IPS DF 6.9 (cell line): ENCODE measurements at places on chromosomes 12 and 14.

GRCh38 chr12:12323591-12323990, 26.5 kb downstream of the MANSC1 start:
- DNase-seq, result no peak

DNA sequence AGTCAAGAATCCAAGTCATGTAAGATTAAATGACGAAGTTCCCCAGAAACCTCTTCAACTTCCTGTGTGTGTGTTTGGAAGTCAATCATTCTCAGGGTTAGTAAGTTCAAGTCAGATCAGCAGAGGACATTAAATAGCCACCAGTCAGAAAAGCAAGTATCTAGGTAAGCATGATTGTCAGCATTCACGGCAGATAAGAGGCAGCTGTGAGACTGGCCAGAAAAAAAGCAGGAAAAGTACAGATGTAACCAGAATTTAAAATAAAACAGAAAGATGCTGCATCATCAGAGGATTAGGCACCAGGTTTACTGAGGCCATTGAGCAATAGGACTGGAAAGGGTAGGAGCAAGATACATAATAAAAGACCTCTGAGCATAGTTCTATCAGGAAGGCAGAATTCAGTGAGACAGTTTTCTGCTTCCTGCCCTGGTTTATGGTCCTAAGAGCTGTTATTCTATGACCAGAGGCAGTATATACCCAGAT, 606.9 kb downstream of the FSCB start:
- no peak for DNase-seq

DNA sequence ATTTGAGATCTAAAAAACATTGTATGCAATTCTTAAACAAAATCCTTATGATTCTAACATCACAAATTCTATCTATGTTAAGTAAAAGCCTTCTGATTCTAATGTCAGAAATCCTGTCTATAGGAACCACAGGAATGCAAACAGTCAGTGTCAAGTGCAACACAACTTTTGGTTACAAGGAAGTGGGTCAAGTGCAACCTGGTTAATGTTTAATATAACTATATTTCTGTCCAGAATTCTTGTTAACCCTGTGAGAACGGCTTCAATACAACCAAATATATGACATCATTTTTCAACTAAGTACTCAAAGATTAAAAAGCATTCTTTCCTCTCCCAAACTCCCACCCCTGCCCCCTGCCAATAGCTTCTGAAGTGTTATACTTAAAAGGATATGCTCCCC, 107.9 kb upstream of the PLEKHA5 start:
- no peak for DNase-seq

DNA sequence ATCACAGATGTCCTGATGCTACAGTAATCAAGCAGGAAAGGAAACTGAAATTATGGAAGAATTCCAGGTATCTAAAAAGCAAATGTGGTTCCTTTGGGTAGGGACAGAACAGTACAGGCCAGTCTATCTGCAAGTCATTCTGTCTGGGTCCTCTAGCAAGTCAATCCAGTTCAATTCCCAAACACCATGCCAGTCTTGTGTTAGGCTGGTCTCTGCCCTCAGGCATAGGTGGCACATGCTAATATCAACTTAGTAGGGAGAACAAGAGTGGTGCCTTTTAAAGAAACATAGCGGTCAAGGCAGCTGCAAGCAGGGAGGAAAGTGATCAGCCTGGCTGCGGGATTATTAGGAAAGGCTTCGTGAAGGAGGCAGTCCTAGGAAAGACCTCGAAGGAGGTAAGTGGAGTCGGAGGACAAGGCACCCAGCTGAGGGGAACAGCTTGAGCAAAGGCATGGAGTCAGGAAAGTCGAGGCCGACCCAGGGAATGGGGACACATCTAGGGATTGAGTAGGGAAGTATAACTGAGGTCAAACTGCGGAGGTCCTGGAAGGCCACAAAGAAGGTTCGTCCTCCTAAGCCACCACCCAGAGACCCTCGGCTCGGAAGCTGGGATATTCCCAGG, 3.8 kb upstream of the PLEKHG6 start:
- no peak for DNase-seq

- no peak for DNase-seq
These were observed 316.4 kb downstream of the NOVA1 start for GRCh38 chr14:26281280-26281998.

GRCh38 chr14:105294142-105294597, 6.6 kb downstream of the BRF1 start:
- no peak for DNase-seq

- no peak for DNase-seq
These were observed 28.4 kb upstream of the NEDD1 start for GRCh38 chr12:96878704-96879103.

- DNase-seq, result no peak
These were observed 82.4 kb downstream of the SLC5A8 start for GRCh38 chr12:101127521-101128219.

- no peak for DNase-seq
These were observed 2.1 kb downstream of the WSB2 start for GRCh38 chr12:118058881-118059280.

- DNase-seq, result no peak
These were observed 28.5 kb downstream of the PAH start for GRCh38 chr12:102888511-102888910.

DNA sequence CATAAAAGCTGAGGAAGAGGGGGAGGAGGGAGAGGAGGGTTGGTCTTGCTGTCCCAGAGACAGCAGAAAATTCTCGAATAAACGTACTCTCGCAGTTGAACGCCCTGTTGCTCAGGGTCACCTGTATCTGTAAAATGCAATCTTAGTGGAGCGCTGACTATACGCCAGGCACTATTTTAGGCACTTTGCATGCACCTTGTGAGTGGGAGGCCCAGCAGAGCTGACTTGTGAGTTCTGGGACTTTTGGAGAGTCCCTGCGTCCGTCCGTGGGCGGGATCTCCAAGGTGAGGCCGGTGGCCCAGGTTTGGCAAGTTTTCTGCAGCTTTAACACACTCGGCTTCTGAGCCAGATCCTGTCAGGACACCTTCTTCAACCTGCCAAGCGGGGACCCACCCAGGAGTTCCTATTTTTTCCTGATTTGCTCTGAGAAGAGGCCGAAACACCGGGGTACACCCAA, 32.5 kb upstream of the PLEKHG6 start:
- no peak for DNase-seq

DNA sequence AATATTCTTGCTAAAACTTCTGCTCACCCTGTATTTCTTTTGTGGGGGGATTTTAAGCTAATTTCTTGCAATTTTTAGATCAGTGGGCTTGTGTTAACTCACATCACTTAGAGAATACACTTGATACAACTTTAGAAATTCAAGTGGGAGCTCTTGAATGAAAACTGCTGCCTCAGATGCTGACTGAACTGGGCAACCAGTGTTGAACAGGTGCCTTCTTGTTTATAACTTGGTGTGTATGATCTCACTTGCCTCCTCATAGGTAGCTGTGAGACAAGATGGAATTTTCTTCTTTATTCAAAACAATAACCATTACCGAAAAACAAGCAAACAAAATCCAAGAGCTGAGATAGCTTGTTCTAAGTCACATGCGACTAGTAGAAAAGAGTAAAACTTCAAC, 63.5 kb downstream of the FGD4 start:
- no peak for DNase-seq

DNA sequence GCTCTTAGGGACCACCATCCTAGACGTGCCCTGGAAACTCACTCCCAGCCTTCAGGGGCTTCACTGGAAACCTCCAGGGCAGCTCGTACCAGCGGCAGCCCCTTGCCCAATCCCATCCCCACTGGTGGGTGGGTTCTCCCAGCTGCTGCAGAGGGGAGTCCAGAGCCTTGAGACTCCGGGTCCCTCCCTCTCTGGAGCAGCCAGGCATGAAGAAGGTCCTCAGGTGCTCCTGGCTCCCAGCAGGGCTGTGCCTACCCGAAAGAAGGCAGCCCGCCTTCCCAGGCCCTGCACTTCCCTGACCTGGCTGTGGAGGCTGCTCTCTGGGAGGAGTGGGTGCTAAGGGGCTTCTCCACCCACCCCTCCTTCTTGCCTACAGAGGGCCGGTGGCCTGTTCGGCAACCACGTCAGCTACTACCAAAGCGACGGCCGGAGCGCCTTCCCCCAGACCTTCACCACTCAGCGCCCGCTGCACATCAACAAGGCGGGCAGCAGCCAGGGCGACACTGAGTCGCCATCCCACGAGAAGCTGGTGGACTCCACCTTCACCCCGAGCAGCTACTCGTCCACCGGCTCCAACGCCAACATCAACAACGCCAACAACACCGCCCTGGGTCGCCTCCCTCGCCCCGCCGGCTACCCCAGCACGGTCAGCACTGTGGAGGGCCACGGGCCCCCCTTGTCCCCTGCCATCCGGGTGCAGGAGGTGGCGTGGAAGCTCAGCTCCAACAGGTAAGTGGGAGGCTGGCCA, 115.5 kb upstream of the FKBP4 start:
- no peak for DNase-seq

DNA sequence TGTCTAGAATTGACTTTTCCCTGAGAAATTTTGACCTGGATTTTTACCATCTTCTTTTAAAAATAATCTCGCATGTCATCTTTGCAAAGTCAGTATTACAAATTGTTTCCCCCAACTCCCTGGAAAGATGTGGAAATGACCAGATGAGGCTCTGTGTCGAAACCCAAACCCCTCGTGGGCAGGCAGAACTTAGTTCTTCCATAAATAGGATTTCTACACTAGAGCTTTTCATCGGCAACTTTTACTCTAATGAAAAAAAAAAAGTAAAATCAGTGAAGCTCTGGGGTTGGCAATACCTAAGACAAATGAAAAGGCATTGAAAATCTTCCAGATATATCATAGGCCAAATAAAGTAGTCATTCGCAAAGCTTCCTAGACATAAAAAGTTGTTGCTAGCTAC, 17.0 kb downstream of the SSPN start:
- no peak for DNase-seq

DNA sequence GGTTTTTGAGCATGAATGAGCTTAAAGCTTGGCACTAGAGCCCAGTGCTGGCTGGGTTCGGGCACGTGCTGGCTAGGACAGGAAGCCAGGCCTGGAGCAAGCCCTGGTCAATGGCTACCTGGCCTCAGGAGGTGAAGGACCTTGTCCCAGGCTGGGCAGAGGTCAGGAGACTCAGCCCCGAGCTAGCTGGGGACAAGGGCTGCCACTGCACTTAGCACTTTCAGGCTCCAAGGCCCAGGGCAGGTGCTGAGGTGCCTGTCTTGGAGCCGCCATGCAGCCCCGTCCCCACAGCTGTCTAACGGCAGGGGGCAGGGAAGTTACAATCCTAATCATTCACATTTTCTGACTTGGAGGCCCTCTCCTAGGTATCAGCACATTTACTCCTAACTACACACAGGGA, 4.3 kb upstream of the AQP6 start:
- DNase-seq, result no peak

- DNase-seq, result no peak
These were observed 47.6 kb downstream of the PPP2R5C start for GRCh38 chr14:101808894-101809670.
